Mammary microvascular endothelial cell (primary cell): ENCODE measurements at places on chromosomes 2 and 18. TPM values are rescaled to one million over a fixed set of nuclear protein-coding genes. Genes with fewer than 3 reads are reported as not detected.

BCL11A gene
- total RNA-seq, result 0.13 and 0.30 TPM in 2 replicates

RNF149 gene
- 41.8 and 42.6 TPM in 2 replicates for total RNA-seq

SERPINB10 gene
- 3.4 TPM in 1 of 2 replicates, not detected in the other for total RNA-seq

EGR4 gene
- not detected in 2 replicates for total RNA-seq

SALL3 gene
- total RNA-seq, result not detected in 2 replicates

DYNAP gene
- not detected in 2 replicates for total RNA-seq

PAX8 gene
- 2.1 and 2.8 TPM in 2 replicates for total RNA-seq

GALR1 gene
- not detected in 2 replicates for total RNA-seq

CD302 gene
- total RNA-seq, result 5.2 and 5.7 TPM in 2 replicates

SULT1C2 gene
- not detected in 2 replicates for total RNA-seq

NT5C1B gene
- total RNA-seq, result not detected in 2 replicates
